ENCODE measurements at places on chromosomes 16 and 17.

DNA sequence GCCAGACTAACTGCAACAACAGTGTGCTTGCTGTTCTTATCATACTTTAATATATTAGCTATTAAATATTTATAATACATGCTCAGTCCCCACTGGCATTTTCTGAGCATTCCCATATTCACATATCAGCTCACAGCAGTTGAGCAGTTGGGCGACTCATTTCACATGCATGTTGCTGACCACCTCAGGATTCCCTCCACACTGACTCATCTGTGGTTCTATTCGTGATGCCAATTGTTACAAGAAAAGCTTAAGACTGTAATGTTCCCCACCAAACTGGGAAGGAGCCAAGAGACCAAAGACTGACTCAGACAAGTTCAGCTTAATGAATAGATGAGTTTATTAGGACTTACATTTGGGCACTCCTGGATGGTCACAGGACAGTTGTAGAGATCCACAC lies 100.3 kb upstream of the KIF2B start:
- no peak overlapping the region for H3K27ac ChIP-seq
- H3K27me3 ChIP-seq, result no peaks in the 10 kb centered on the region
- no peak for DNase-seq
- no peaks in the 10 kb centered on the region for H3K36me3 ChIP-seq
- H3K4me1 ChIP-seq, result no peaks in the 10 kb centered on the region

DNA sequence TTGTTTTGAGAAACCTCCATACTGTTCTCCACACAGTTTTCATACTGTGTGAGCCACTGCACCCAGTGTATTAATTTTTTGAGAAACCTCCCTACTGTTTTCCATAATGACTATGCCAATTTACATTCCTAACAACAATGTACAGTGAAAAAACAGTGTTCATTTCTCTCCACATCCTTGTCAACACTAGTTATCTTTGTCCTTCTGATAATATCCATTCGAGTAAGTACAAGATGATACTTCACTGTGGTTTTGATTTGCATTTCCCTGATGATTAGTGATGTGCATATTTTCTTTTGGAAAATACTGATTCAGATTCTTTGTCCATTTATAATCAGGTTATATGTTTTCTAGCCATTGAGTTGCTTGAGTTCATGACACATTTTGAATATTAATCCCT lies 462.0 kb downstream of the CDH11 start:
- no peaks in the 10 kb centered on the region for H3K4me1 ChIP-seq
- no peaks in the 10 kb centered on the region for H3K36me3 ChIP-seq

- H3K36me3 ChIP-seq, result no peaks in the 10 kb centered on the region
- H3K27ac ChIP-seq, result no peak overlapping the region
- no peak for DNase-seq
- H3K4me3 ChIP-seq, result no peak overlapping the region
- no peaks in the 10 kb centered on the region for H3K27me3 ChIP-seq
- H3K4me1 ChIP-seq, result no peaks in the 10 kb centered on the region
Observed at GRCh38 chr16:52872731-52873130, 180.0 kb downstream of the CHD9NB start.

GRCh38 chr16:50252082-50252611 lies 14.2 kb upstream of the ADCY7 start:
- DNase-seq, result peak; percentile 15
- peaks cover 5% of the 10 kb centered on the region for H3K36me3 ChIP-seq
- peaks cover 9% of the 10 kb centered on the region for H3K27me3 ChIP-seq
- H3K4me1 ChIP-seq, result peaks cover 14% of the 10 kb centered on the region
- H3K27ac ChIP-seq, result no peak overlapping the region

GRCh38 chr16:67847064-67847861 lies at the start of gene CENPT:
CENPT (minus strand) TSS chr16:67847693; CDS start chr16:67833859, 13,834 bp downstream.
- peak within 1 kb of the TSS; percentile 96 for H3K4me3 ChIP-seq
- peak within 1 kb of the TSS; percentile 82 for H3K27ac ChIP-seq

- H3K27me3 ChIP-seq, result no peaks in the 10 kb centered on the region
- peaks cover 29% of the 10 kb centered on the region for H3K36me3 ChIP-seq
- DNase-seq, result no peak
- peak overlapping the region; percentile 94 for H3K27ac ChIP-seq
- peak overlapping the region; percentile 60 for H3K4me3 ChIP-seq
Observed at GRCh38 chr16:4663777-4664465, 29.4 kb upstream of the NUDT16L1 start.

DNA sequence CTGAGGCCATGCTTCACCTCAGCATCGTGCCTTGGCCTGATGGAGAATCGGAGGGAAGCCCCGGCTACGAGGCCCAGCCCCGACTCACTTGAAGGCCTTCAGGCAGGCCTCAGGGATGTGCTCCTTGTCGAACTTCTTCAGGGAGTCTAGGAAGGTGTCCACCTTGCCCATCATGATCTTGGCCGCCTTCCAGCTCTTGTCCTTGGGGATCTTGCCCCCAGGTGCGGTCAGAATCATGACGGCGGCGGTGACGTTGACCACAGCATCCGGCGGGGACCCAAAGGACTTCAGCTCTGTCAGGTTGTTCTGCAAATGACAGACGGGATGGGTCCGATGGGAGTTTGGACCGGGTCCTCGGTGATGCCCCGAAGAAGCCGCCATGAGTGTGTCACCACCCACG lies 81.2 kb downstream of the PGS1 start:
- no peak overlapping the region for H3K4me3 ChIP-seq
- no peak for DNase-seq
- no peaks in the 10 kb centered on the region for H3K4me1 ChIP-seq
- no peaks in the 10 kb centered on the region for H3K36me3 ChIP-seq
- H3K27ac ChIP-seq, result no peak overlapping the region

DNA sequence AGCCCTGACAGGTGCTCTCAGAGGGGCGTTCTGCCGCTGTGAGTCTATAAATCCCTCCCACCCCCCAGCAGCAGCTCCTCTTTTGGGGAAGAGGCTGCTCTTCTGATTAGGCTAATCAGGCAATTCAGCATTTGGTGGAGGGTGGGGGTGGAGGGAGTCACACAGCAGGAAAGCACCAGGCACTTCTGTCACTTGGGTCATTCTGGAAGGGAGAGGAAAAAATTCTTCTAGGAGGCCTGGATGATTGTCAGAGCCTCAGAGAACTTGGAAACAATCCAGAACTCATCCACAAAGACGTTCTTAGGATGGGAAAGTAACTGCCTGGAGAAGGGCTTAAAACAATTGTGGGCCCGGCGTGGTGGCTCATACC lies 7.3 kb upstream of the SSTR2 start:
- no peak for DNase-seq
- no peaks in the 10 kb centered on the region for H3K4me1 ChIP-seq
- H3K27ac ChIP-seq, result no peak overlapping the region
- peaks cover 24% of the 10 kb centered on the region for H3K27me3 ChIP-seq

GRCh38 chr16:8271344-8271743 lies 319.0 kb downstream of the TMEM114 start:
- H3K4me1 ChIP-seq, result no peaks in the 10 kb centered on the region
- H3K27ac ChIP-seq, result no peak overlapping the region
- H3K4me3 ChIP-seq, result no peak overlapping the region
- H3K27me3 ChIP-seq, result no peaks in the 10 kb centered on the region

DNA sequence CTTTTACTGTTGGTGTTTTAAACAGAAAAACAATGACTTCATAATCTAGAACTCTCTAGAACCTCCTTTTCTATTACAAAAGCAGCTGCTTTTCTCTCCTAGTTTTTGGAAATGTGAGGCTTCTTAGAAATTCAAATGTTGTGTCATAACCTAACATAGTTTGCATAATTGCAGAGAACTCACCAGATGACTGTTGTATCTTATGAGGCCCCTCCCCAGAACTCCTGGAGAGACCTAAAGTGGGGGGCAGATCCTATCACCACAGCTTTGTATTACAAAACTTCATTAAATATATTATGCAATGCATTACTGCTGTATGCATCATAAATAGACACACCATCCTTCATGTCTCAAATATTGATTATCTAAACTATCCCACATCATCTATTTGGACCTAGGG lies 538.7 kb upstream of the HSBP1 start:
- no peak for DNase-seq
- no peaks in the 10 kb centered on the region for H3K27me3 ChIP-seq
- no peak overlapping the region for H3K4me3 ChIP-seq

- H3K27me3 ChIP-seq, result no peaks in the 10 kb centered on the region
- DNase-seq, result peak; percentile 68
- H3K36me3 ChIP-seq, result peaks cover 26% of the 10 kb centered on the region
- H3K4me3 ChIP-seq, result peak overlapping the region; percentile 68
- H3K4me1 ChIP-seq, result peaks cover 48% of the 10 kb centered on the region
Observed at GRCh38 chr16:88681084-88681680, 5.1 kb downstream of the SNAI3 start.

- peak overlapping the region; percentile 83 for H3K27ac ChIP-seq
- peak; percentile 92 for DNase-seq
- no peaks in the 10 kb centered on the region for H3K36me3 ChIP-seq
- no peaks in the 10 kb centered on the region for H3K27me3 ChIP-seq
- H3K4me3 ChIP-seq, result peak overlapping the region; percentile 64
Observed at GRCh38 chr17:79728169-79728907, 2.4 kb upstream of the ENPP7 start.

DNA sequence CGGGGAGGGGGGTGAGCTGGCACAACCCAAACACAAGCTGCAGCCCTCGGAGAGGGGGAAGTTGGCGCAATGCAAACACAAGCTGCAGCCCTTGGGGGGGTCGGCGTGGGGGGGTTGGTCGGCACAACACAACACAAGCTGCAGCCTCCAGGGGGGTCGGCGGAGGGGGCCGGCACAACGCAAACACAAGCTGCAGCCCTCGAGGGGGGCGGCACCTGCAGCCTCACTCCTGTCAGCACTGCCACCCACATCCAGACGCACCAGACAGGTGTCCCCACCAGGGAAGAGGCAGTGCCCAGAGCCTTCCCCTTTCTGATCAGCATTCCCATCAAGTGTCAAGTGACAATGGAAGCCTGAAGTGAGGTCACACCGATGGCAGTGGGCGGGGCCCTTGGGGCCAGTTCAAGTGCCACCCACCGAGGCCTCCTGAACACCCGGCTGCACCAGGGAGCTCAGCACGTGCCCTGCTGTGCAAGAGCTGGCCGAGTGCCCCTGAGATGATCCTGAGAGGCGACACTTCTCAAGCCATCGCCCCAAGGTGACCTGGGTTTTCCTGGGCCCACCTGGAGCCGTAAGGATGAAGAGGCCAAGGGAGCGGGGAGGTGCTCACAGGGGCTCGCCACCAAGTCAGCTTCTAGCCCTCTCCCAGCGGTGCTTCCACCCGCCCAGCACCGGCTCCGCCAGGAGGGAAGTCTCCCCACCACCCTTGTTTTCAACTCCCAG lies 59.3 kb downstream of the KLHDC4 start:
- no peak for DNase-seq
- no peaks in the 10 kb centered on the region for H3K27me3 ChIP-seq
- no peak overlapping the region for H3K27ac ChIP-seq
- no peak overlapping the region for H3K4me3 ChIP-seq
- H3K36me3 ChIP-seq, result peaks cover 43% of the 10 kb centered on the region
- H3K4me1 ChIP-seq, result peaks cover 30% of the 10 kb centered on the region

GRCh38 chr16:56777482-56777881 lies 47.6 kb downstream of the NUP93 start:
- no peak overlapping the region for H3K4me3 ChIP-seq
- no peaks in the 10 kb centered on the region for H3K27me3 ChIP-seq
- DNase-seq, result no peak
- H3K27ac ChIP-seq, result no peak overlapping the region

GRCh38 chr16:79634298-79634697 lies 33.8 kb upstream of the MAF start:
- H3K27me3 ChIP-seq, result peaks cover 6% of the 10 kb centered on the region
- H3K4me1 ChIP-seq, result peaks cover 9% of the 10 kb centered on the region
- no peak overlapping the region for H3K27ac ChIP-seq
- H3K4me3 ChIP-seq, result no peak overlapping the region
- no peaks in the 10 kb centered on the region for H3K36me3 ChIP-seq

DNA sequence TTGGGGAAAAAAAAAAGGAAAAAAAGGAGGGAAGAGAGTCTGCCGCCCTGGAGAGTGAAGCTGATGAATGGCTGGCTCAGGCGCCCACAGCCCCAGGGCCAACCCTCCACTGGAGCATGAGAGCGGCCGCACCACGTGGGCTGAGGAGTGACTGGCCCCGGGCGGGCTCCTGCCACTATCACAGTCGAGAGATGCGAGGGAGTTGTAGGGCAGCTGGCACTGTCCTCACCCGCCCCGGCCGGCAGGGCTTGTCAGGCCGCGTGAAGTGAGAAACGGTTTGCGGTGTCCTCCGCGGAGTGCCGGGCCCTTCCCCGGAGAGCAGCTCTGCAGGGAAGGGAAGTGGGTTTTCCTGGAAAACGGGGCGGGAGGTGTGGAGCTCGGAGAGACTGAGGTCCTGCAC lies 45.9 kb downstream of the JPH3 start:
- DNase-seq, result no peak
- H3K4me1 ChIP-seq, result no peaks in the 10 kb centered on the region
- no peak overlapping the region for H3K4me3 ChIP-seq
- H3K27me3 ChIP-seq, result peaks cover 3% of the 10 kb centered on the region
- H3K27ac ChIP-seq, result no peak overlapping the region

GRCh38 chr17:67442787-67443624 lies 65.9 kb downstream of the PITPNC1 start:
- H3K27me3 ChIP-seq, result no peaks in the 10 kb centered on the region
- H3K36me3 ChIP-seq, result peaks cover 35% of the 10 kb centered on the region
- no peak for DNase-seq
- H3K4me3 ChIP-seq, result no peak overlapping the region
- H3K27ac ChIP-seq, result peak overlapping the region; percentile 79
- peaks cover 62% of the 10 kb centered on the region for H3K4me1 ChIP-seq

GRCh38 chr17:66805567-66805966 lies 29.4 kb upstream of the CACNG5 start:
- H3K27ac ChIP-seq, result peak overlapping the region; percentile 14
- H3K36me3 ChIP-seq, result peaks cover 33% of the 10 kb centered on the region
- no peak for DNase-seq

DNA sequence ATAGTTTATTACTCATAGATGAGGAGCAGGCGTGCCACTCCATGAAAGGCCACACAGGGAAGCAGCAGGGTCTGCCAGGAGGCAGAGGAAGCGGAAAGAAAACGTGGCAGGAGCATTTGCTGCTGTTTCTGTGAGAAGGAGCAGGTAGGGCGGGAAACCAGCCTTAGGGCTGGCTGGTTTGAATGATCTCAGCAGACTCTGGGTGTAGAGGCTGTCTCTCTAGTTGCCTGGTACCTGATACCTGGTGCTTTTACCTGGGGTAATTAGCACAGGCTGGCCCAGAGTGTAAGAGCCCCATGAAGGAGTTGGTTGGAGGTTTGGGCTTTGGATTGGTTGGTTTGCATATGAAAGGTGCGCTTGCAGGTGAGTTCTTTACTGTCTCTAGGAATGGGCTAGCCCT lies 205.0 kb upstream of the CACNG3 start:
- no peak for DNase-seq
- no peak overlapping the region for H3K27ac ChIP-seq
- H3K4me1 ChIP-seq, result no peaks in the 10 kb centered on the region
- H3K4me3 ChIP-seq, result no peak overlapping the region

DNA sequence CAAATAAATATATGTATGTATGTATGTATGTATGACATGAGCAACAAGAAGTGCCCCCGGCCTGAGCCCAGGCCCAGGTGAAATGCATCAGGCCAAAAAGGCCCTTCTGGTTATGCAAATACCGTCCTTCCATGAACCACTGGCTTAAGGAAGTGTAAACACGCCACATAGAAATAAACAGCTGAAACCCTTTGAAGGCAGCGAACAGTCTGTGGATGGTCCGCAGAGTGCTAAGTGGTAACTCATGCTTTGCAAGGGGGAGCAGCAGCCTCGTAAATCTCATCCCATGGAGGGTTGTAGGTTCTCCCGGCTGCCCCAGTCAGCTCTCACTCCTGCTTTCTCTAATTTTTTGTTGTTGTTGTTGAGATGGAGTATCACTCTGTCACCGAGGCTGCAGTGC lies 36.7 kb downstream of the COTL1 start:
- H3K4me3 ChIP-seq, result no peak overlapping the region
- DNase-seq, result no peak
- peaks cover 81% of the 10 kb centered on the region for H3K4me1 ChIP-seq
- no peaks in the 10 kb centered on the region for H3K27me3 ChIP-seq
